ENCODE measurements at places on chromosomes 16 and 17.
A peak's percentile ranks its signal among the peaks of the same experiment; 100 is the strongest.

GRCh38 chr17:12485361-12485906 is 180.3 kb upstream of the MYOCD start:
- peak; percentile 10 for DNase-seq

DNA sequence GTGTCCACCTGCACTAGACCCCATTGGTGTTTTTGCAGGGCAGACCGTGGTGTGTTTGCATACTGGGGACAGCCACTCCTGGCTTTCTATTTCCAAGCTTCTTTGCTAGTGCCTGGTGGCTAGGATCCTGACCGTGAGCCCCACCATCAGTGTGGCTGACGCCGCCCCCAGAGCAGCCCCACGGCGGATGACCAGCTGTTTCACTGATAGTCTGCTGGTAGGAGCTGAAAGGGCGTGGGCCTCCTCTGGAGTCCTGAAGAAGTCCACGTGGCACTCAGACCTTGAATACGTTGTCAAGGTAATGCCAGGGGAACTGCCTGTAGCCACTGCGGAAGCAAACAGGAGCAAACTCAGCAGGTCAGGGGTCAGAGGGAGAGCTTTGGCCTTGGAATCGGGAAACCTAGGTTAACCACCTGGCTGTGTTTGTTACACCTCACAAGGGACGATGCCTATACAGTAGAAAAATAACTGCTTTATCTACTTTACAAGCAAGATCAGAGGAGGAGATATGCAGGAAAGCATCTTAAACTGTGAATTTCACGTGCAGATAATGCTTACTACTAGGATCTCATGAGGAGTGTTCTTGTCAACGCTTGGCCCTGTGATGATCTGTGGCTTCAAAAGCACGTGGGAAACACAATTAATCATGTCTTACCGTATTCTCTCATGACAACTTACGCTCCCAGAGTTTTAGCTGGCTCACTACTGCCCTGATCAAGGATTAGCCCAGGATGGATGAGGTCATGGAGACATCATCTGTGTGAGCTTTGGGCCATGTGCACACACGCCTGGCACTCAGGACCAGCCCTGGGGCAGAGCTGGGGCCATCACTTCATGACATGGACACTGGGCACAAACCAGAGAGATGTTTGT is 30.3 kb downstream of the ALDH3A2 start:
- no peak for DNase-seq

GRCh38 chr17:79048826-79049755 is 25.1 kb downstream of the C1QTNF1 start:
- no peak for DNase-seq

DNA sequence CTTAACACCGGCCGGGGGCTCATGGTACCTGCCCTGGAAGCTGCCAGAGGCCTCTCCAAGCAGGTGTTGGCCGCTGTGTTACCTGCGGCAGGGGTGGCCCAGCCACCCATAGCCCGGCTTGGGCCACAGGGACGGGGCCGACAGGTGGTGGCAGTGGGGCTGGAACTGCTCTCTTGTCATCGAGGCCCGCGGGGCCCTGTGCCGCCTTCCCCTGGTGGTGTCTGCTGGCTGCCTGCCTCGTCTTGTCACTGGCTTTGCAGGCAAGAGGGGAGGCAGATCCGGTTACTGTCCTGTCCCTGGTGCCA is 27.1 kb downstream of the GSE1 start:
- DNase-seq, result no peak

- DNase-seq, result peak; percentile 49
Measured at GRCh38 chr17:17921192-17922069, 50.8 kb downstream of the TOM1L2 start.

DNA sequence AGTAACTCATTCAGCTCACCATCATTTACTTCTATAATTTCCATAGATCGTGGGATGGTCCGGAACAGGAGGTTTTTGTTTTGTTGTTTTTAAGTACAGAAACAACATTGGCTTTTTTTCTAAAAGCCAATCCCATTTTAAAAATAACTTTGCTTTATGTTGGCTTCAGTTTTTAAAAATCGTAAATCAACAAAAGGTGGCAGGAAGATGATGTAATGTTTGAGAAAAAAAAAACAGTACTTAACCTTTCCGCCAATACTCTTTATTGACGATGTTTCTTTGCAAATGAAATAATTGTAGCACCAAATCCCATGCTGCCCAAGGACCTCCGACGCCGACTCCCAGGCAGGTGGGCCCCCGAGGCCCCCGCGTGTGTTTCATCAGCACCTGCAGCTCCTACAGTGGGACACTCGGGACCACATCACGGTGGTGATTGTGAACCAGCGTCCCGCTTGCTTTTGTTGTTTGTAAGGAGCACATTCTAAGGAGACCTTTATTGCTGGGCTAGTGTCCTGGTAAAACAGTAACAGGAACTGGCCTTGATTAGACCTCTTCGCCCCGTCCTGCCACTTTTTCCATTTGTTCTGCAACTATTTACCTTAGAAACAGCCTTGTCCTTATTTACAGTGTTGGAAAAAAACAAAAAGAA is 140.2 kb upstream of the CHMP6 start:
- DNase-seq, result no peak

GRCh38 chr17:58174871-58175270 is 8.1 kb downstream of the OR4D2 start:
- no peak for DNase-seq

- no peak for DNase-seq
Measured at GRCh38 chr17:3867606-3868005, 21.6 kb upstream of the NCBP3 start.

- DNase-seq, result no peak
Measured at GRCh38 chr16:68081861-68082628, 3.1 kb upstream of the NFATC3 start.

DNA sequence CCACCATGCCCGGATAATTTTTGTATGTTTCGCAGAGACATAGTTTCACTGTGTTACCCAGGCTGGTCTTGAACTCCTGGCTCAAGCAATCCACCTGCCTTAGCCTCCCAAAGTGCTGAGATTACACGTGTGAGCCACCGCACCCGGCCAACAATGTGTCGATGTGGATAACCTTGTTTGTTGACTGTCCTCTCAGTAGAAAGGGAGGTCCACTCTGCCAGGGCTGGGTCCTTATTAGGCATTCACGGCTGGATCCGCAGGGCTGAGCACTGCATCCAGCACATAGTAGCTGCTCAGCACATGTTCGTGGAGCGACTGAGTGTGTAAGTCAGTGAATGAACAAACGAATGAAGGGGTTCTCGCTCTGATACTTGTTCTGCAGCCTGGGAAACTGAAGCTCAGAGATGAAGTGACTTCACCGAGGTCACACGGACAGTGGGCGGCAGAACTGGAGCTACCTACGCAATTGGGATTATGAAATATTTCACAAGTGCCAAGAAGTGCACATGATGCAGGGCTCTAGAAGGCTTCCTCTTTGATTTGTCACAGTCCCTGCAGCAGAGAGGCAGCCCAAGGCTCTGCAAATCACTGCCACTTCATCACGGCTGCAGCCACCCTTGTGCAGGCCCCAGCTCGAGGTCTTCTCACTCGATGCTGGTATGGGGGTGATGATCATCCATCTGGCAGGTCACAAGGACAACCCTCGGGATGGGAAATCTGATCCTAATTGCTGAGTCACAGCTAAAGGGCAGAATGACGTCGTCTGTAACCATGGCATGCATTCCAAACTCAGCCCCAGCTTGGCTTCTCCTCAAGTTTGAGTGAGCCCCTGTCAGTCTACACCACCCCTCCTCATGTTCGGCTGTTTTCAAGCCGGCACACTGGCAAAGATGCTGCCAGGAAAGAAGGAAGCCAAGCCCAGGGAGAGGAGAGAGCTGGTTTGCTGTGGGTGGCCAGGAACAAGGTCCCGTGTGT is 28.0 kb upstream of the SNN start:
- peak; percentile 99 for DNase-seq

- DNase-seq, result no peak
Measured at GRCh38 chr17:20315821-20316220, 151.5 kb downstream of the LGALS9B start.

- no peak for DNase-seq
Measured at GRCh38 chr16:75195811-75196790, 10.9 kb downstream of the CTRB2 start.

GRCh38 chr17:22374741-22375140 is 682.4 kb downstream of the KCNJ18 start:
- DNase-seq, result no peak

DNA sequence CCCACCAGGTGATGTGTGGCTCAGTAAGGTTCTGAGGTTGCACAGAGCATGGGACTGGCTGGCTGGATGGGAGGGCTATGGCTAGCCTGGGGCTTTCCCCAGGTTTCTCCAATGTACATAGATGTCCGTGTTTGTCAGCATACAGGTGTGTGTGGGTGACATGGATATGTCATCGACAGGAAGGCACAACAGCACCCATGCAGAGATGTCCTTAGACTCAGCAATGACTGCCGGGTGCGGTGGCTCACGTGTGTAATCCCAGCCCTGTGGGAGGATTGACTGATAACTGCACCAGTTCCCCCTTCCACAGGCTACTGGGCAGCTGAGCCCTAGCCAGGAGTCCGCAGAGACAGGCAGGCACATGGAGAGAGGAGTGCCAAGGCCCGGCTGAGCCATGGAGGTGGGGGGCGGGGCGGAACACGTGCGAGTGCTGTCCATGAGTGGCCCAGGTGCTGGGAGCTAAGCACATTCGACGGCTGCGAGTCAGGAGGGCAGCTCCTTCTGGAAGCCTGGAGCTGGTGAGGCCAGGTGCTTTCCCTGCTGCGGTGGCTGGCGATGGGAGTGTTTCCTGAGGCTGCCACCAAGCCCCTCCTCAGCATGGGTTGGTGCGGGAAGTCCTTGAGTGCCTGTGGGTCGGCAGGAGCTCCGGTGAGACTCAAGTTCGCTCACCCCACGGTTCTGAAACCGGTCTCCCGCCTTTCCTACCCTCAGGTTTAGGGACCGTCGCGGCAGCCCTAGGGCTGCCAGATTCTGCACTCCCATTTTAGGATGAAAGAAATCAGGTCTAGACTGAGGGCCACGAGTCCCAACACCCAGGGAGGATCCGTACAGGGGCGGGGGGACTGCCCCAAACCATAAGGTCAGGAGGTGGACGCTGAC is 858 bp upstream of the ASPSCR1 start:
- DNase-seq, result peak; percentile 39

DNA sequence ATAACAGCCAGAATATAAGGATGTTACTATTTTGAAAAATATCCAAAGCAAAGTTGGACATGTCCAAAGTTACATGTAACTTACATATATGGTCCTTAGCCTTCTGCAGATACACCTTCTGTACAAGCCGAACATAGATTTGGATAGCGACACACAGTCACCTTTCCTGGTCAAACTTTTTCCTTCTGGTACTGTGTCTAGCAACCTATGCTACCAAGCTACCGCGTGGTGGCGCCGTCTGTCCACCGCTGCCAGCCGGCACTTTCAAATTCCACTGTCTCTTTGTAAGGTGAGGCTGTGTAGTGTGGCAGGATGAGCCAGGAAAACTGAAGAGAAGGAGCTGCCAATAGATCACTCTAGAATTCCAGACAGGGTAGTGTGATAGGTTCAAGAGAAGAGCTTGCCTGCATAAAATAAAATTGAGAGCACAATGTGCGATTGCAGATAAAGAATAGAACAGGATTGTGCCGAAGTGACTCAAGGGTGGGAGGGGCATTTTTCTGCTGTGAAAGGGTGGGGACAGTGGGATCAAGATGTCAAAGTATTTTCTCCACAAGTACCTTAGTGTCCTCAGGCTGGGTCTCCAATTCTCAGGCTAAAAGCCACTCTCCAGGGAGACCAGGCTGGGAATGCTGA is 366.9 kb downstream of the SLC39A11 start:
- peak; percentile 66 for DNase-seq

DNA sequence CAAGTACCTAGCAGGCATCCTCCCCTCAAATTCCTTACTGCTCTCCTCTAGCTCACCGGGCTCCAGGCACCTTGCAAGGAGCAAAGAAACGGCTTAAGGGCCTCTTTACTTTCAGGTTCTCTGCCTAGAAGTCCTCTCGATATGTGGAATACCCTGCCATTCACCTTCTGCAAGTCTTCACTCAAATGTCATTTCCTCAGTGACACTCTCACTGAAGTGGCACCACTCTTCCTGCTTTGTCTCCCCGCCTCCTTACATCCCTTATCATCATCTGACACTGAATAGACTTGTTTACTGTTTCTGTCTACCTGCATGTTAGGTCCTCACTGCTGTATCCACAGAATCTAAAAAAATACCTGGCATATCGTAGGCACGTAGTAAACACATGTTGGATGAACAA is 947 bp downstream of the SLC7A6OS start:
- no peak for DNase-seq

DNA sequence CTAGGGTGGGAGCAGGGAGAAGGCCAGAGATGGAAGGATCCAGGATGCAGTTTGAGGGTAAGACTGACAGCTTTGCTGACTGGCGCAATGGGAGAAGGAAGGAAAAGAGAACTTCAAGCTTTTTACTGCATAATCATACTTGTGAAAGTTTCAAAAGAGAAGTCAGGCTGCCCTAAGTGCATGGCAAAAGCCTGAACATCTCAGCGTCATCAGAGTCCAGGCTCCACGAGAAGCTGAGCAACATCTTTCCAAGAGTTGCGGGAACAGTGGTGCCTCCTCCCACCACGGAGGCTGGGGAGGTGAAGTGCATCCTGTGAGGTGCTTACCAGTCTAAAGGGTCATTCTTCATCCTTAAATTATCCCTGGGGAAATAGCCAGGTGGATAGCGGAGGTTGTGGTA is 26.9 kb upstream of the SLC38A8 start:
- DNase-seq, result no peak

GRCh38 chr17:76598004-76598439 is 12.4 kb upstream of the ST6GALNAC2 start:
- DNase-seq, result no peak

DNA sequence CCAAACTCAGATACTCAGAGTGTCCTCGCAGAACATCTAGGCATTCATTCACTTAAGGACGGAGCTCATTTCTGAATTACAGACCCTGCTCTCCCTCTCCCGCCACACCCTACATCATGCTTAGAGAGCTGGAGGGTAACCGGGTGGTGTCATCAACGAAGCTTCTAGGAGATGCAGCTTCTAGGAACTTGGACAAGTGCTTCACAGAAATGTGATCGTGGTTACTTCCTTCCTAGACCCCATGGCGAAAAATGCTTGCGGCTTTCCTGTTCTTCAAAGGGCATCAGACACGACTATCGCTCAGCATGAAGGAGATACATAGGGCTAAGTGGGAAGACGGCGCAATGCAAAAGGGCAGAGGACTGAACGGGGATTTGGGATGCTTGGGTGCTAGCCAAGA is 126.8 kb downstream of the ZFHX3 start:
- no peak for DNase-seq

GRCh38 chr17:41939044-41939692 is 8.8 kb downstream of the ODAD4 start:
- no peak for DNase-seq

DNA sequence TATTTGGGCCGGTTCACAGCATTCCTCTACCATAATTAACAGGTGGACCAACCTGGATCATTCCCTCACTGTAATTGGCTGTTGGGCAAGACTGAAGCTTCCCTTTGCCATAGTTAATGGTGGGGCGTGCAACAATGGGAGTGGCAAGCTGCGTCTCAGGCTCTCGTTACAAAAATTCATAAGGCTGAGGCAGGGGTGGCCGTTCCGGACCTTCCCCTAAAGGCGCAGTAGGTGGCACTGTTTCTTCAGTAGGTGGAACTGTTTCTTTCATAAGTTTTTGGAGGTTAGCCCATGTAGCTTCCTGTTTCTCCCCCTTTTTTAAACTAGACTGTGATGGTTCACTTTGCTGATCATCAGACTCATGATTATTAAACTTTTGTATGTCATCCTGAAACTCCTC is 17.0 kb upstream of the TMC5 start:
- no peak for DNase-seq

Measured in Caki2 (cell line).